AG10803 (cell line): ENCODE measurements at places on chromosomes 6 and 20.
A peak's percentile ranks its signal among the peaks of the same experiment; 100 is the strongest.

DNA sequence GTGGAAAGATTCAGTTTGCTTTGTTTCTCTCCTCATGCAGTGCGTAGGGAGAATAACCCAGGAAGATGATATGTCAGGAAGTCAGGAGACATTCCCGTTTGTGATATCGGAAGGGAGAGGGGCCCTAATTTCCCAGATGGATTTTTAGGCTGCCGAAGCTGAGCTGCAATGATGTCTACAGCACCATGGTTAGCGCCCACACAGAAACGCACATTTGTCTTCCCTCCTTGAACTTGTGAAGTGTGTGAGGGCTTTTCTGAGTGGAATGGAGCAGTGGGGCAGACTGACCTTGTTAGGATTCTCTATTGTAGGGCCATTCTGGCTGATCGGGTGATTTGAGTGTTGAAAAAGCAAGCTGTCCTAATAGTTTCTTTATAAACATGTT lies 191.3 kb upstream of the ARG1 start:
- DNase-seq = no peak

DNA sequence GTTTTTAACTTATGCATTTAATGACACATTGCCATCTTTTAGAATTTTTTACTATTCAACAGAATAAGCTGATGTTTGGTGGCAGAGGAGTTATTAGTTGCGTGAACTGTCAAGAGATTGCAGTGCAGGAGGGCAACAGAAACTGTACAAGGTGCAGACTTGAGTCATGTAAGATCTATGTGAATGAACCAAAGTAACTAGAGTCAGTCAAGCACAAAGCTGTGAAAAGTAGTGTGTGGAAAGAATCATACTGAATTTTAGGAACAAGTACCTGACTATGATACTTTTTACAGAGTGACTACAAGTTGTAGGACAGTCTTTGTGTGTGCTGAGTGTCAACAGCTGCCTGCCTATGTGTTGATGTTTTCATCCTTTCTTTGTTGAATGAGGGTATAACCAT lies 2.7 kb upstream of the C6orf163 start:
- DNase-seq = no peak

DNA sequence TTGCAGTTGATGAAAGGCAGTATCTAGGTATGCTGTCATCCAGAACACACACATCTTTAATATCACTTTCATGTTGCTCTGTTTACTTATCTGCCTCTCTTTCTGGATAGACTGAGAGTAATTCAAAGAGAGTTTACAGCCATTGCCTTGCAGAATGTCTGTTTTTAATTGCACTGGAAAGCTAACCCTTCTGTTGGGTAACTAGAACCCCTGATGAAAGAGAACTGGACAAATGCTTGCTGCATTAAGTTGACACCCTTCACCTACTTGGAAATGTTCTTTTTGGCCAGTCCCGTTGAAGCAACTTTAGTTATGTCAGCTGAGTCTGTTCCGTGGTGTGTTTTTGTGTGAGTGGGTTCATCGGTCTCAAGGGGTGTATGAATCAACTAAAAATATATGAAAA lies 383.8 kb upstream of the CITED2 start:
- peak; percentile 86 for DNase-seq

DNA sequence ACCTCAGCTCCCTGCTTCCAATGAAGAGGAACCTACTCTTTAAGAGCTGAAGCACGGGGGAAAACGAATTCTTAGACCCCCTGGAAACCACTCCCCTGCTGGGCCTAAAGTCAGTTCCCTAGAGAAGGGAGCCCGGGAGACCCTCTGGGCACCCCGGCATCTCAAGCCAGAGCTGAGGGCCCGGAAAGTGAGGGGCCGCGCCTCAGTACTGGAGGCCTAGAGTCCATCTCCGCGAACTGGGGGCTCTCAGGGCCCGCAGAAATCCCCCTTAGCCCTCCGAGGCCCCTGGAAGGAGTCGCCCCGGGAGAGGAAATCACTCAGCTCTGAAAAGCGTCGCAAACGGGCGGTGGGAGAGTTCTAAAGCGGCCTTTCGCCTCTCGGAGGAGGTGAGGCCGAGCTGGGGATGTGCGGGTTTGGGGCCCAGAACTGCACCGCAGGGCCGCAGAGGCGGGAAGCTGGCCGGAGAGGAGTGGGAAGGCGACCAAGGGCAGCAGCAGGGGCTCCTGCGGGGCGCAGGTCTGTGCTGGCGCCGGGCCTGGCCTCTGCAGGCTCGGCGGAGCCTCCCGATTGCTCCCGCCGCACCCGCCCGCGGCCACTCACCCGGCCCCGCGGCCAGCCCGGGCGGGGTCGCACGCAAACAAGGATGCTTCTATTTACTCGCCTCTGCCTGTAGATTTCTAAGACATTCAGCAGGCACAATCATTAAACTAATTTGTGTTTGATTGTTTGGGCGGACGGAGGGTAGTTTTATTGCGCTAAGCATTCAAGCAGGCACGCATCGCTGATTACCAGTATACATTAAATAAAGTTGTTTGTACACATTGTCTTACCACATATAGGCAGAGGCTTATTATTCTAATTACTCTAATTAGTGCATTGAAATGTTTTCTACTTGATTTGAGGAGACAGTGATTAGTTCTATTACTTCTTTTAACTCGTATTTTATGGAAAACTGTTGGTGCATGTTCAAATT lies 9.2 kb downstream of the POU3F2 start:
- no peak for DNase-seq

- DNase-seq = peak; percentile 83
Observed at GRCh38 chr6:132369526-132369925, 31.7 kb downstream of the MOXD1 start.

DNA sequence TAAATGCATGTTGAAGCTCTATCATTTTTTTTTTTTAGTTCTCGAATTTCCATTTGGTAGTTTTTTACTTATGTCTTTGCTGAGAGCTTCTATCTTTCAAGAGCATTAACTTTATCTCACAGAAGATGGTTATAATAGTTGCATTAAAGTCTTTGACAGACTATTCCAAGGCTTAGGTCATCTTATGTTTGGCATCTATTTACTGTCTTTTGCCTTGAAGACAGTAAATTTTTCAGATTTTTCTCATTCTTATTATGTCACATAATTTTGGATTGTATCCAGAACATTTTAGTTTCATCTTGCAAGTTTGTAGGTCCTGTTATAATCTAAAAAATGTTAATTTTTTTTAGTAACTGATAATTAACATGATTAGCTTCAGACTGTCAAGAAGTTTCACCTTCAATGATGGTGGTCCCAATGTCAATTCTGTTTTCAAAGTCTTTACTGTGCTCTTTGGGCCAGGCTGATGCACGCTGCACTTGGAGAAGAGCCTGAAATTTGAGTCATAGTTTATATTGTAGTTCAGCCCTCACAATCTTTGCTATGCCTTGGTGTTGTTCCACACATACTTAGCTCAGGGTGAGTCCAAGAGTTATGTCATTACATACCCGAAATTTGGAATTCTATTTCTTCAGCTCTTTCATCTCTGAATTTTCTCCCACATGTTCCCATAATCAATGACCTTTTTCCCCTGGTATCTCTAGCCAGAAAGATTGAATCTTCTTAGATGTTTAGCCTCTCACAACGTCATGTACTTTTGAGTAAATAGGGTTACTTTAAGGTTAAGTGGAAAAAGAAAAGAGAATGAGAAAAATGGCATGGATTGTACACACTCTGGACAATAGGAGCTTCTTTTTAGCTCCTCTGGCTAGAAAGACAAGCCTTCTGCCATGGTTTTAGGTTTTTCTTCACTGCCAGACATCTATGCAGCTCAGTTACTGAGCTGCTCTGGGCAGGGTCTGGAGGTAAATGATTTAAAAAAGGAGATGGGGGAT lies 110.3 kb upstream of the BTBD3 start:
- DNase-seq = peak; percentile 92

DNA sequence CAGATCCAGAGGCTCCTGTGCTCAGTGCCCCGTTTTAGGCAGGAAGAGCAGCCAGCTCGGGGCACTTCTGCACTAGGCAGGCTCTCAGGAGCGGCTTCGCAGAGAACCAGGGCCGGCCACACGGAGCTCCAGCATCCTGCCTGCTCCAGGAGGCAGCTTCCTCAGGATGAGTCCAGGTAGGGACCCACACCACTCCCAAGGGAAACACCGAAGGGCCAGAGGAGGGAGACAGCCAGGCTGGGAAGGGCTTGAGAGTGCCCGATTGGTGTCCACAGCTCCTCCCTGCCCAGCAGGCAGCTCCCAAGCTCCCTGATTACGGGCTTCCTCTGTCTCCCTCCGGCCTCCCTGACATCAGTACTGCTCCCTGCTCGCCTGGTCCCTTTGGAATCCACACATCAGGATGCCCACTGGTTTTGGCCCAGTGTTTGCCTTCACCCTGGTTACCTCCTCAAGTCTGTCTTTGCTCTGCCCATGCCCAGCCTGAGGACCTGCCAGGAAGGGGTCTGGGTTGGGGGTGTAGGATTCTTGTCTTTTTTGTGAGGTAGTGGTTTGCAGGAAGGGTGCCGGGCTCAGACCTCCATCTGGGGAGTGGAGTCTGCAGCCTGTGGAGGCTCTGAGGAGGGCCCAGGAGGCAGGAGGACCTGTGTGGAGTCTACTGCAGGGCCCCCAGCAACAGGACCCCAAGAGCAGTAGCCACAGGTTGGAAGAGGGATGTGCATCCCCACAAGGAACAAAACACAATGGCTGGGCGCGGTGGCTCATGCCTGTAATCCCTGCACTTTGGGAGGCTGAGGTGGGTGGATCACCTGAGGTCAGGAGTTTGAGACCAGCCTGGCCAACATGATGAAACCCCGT lies 11.2 kb upstream of the PYGB start:
- no peak for DNase-seq

DNA sequence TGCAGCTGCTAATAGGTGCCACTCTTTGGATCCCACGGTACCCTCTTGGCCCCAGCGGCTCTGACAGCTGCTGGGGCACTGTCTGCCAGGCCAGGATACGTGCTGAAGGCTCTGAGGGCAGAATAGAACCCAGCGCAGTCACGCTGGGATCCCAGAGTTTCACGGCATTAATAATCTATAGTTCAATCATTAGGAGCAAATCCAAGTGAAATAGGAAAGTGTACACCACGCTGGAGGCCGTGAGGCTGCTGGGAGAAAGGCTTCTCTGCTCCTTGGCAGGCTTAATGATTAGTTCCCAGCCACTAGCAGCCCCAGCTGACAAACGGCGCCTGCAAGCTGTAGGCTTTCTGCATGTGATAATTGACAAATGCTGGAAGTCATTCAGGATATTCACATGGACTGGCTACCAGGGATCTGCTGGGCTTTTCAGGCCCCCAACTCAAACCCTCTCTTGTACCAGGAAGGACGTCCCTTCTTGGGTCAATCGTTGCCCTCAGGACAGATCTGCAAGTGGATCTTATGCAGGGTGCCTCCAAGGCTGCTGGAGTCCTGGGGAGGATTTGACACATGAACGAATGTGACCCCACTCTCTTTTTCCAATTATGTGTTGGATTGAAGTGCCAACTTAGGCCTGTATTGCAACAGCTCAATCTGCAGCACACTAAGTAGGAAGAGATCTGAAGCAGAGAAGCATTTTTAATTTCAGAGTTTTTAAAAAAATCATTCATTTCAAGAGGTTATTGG lies 50.1 kb upstream of the INSM1 start:
- no peak for DNase-seq

GRCh38 chr20:11362450-11362849 lies 555.2 kb upstream of the BTBD3 start:
- DNase-seq = no peak

DNA sequence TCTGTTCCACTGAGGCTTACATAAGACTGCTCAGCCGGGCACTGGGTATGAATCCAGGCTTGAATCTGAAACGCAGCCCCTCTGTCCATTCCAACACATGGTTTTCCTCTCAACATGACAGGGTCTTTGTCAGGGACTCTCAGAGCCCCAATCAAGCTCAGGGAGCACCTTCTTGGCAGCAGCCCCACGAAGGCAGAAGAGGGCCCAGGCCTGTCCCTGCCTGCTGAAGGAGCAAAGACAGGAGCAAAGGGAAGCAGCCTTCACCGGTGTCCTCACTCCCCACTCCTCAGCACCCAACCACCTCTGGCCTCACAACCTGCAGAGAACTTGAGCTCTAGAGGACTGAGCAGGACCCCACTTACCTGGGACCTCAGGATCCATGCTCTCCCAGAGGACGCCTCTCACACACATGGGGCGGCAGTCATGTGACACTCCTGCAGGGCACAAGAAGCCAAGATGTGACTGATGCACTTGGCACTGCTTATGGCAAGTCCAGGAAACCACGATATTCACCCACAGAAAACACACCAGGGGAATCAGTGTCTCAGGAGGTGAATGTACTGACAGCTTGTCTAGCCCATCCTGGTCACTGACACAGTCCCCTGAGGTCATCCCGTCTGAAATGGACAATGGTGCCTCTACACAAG lies 4.3 kb downstream of the SNHG17 start:
- DNase-seq = peak; percentile 33

DNA sequence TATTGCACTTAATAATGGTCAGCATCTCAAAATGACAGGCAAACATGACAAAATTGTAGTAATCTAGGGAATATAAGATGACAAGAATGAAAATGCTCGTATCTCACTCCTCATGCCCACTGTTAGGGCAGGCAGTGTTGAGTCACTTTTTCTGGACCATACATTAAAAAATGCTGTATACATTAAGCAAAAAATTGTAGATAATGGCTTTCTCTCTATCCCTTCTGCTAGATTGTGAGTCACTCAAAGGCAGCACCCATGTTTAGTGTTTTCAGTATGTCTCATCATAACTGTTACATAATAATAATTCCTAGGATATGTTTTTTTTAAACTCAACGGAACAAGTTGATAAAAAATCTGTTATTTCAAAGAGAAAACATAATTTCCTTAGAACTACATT lies 199.3 kb downstream of the TENT5A start:
- peak; percentile 10 for DNase-seq

- peak; percentile 89 for DNase-seq
Observed at GRCh38 chr20:34522969-34523871, 7.0 kb downstream of the DYNLRB1 start.
